ENCODE measurements at places on chromosomes 11 and 22. TPM values are rescaled to one million over a fixed set of nuclear protein-coding genes. Genes with fewer than 3 reads are reported as not detected.
A peak's percentile ranks its signal among the peaks of the same experiment; 100 is the strongest.

GRCh38 chr22:45337536-45337935 is 27.8 kb downstream of the FAM118A start:
- no peak for DNase-seq

GRCh38 chr11:64608046-64608445 is 17.0 kb downstream of the SLC22A12 start:
- peak; percentile 46 for DNase-seq

Gene POU2AF3
- polyA plus RNA-seq, result 4.7 TPM

- no peak for DNase-seq
These were observed 152.2 kb downstream of the SPATA19 start for GRCh38 chr11:133693110-133693509.

DNA sequence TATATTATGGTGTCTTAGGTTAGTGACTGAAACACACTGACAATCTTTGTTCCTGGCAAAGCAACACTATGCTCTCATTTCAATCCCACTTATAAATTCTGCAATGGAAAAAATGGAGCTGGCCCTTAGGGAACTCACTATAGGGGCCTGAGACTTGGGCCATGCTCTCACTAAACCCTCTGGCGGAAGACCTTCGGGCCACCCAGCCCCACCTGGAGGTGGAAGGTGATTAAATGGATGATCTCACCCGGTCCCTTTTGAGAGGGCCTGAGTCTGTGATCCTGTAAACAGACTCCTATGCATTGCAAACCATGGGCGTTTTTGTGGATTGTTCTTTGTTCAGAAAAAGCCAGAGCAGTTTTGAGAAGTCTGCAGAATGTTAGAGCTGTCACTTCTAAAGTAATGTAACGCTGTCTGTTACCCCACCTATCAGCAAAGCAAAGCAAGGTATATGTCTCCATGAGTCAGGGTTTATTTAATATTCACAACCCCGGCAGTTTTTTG is 17.0 kb upstream of the CDON start:
- no peak for DNase-seq

DNA sequence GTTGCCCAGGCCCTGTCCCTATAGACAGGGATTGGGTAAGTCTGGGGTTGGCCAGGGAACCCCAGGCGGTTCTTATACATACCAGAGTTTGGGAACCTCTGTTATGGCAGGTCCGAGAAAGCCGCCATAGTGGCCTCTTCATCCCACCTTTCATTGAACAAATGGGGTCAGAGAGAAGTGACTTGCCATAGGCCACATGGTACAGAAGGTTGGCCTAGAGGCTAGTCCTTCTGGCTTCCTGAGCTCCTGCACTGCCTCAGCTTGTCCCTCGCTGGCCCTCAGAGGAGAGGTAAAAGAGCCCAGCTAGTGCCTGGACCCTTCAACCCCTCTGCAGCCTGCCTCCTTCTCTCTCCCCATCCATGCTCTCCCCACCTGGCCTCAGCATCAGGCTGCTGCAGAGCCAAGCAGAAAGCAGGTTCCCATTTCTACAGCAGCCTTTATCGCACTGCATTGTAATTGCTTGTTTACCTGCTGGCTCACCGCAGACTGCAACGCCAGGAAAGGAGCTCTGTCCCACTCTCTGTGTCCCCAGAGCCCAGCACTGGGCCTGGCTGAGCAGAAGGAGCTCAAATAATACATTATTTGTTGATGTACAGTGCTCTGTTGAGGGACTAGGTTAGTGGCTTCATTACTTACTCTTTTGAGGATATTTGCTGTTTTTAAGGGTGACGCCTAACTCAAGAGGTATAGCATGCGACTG is 103.6 kb downstream of the TRIM29 start:
- no peak for DNase-seq

- no peak for DNase-seq
These were observed 227.3 kb upstream of the ARHGAP42 start for GRCh38 chr11:100459811-100460210.

DNA sequence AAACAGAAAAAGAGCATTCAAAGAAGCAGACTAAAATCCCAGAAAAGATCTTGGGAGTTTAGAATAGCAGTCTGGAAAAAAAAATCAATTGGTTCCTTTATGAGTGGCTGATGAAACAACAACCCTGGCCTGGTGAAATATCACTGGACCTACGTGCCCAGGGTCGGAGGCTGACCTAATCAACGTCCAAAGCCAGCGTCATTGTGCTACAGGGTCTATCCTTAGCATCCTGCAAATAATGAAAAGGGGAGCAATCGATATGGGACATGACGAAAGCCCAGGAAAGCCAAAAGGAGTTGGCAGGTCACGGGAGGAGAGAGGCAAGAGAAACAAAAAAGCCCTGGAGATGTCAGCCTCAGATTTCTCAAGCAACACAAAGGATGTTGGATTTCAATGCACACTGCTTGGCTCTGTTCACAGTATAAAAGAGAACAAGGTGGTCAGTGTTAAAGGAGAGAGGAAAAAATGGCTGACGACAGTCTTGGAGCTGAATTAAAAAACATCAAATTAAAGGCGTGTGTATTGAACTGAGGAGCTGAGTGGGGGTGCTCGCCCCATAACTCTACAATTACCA is 148.8 kb downstream of the BLID start:
- no peak for DNase-seq

DNA sequence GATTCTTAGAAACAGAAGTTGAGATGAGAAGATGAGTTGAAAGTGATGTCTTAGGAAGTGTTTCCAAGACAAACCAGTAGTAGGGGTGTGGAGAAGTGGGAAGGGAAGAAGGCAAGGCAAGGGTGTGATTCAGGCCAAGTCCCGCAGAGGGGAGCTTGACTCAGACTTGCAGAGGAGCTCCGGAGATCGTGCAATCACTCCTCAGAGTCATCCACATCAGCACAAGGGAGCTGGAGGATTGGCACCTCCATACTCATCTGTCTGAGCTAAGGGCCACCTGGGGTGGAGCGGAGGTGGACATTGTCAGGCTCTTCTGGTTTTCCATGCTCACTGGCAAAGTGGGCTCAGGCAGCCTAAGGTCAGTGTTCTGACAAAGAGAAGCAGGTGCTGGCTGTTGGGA is 44.4 kb downstream of the CHRDL2 start:
- no peak for DNase-seq

Gene MS4A6E
- polyA plus RNA-seq, result not detected

DNA sequence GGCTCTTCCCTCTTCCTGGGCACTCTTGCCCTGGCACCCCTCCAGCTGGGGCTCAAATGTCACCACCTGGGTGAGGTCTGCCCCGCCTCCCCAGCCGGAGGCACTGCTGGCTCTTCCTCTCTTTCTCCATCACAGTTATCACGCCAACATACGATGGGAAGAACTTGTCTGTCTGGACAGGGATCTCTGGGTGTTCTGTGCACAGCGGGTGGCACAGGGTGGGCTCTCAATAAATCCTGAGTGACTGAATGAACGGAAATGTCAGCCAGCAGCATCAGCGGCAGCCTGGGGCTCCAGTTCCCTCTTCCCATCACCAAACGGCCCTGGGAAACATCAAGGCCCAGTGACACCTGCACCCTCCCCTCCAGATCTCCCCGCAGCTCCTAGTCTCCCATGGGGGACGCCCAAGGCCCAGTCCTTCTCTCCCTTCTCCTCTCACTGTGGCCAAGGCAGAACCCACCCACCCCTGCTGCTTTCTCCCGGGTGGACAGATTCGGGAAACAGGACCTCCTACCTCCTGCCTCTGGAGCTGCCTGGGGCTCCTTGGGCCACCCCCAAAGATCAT is 440 bp upstream of the SLC25A45 start:
- DNase-seq, result no peak

DNA sequence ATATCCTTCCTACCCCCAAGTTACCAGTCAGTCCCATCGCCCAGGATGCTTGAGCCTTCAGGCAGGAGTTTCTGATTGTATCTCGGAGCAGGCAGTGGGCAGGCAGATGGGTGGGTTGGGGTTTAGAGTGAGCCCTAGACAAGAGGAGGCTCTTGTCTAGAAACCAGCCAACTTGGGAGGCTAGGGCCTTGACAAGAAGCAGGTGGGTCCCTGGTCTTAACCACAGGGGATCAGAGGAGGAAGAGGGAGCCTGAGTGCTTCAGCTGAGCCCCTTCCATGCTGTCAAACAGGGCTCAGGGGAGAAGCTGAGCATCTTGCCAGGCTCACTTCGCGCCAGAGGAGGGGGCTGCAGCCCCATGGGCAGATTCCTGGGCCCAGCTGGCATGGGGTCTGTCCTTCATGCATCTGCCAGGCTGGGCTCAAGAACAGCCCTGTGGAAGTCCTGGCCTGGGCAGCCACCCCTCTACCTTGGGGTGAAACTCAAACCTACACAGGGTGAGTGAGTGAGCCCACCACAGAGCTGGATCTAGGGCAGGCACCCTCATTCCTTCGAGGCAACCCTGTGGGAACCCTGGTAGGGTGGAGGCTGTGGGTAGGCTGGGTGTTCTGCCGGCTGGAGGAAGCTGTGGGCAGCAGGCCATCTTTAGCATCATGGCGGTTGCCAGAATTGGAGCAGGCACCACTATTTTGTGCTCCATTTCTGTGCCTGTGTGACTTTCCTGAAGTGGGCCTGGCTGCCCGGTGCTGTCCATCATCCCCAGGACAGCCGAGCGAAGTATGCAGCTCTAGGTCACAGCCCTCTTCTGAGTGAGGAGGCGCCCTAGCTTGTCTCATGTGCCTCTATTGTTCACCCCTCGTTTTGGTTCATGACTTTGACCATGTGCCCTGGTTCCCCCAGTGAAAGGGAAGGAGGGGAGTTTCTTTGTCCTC is 108.1 kb downstream of the MORC2 start:
- no peak for DNase-seq

GRCh38 chr11:126485986-126486635 is 130.6 kb downstream of the ST3GAL4 start:
- no peak for DNase-seq

DNA sequence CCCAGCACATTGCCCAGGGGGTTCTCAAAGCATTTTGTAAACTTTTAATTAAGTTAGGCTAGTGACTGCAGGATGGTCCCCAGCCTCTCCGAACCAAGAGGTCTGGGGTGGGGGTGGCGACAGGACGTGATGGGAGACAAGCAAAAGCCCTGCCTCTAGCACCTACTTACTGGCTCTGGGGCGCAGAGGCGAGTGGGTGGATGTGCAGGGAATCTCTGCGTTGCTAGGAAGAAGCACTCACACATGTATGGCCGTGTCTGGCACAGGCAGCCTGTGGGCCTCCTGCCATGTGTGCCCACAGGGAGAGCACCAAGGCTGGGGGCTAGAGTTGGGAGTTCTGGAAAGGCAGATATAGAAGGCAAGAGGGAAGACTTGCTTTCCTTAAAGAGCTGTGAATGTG is 6.3 kb downstream of the OPCML start:
- DNase-seq, result no peak

DNA sequence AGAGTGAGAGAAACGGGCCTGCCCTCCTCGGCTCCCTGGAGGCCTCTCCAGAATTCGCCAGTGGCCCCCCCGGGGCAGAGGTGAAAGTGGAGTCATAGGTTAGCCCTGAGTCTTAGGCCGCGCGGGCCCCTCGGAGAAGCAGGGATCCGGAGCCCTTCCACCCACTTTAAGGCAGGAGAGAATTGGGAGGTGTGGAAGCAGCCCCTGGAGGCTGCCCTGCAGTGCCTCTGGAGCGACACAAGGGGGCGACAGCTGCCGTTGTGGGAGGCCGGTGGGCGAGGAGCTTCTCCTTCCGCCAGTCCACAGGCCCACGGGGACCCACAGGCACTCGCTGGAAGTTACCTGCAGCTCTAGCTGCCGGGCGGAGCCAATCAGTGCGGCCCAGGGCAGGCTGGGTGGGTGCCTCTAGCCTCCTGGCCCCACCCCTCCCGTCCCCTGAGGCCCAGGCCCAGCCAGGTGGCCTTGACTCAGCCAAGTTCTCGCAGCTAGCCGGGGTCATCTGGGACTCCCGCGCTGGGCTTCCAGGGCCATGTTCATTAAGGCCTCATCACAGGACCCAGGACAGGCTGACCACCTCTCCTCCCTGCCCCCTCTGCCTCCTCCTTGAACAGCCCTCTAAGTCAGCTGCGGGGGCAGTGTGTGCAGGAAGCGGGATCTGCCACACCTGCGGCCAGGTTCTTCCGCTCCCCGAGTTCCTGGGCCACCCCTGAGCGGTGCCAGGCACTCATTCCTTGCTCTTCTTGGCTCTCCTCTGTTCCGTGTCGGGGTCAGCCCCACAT is 5.0 kb downstream of the DGKZ start:
- no peak for DNase-seq

DNA sequence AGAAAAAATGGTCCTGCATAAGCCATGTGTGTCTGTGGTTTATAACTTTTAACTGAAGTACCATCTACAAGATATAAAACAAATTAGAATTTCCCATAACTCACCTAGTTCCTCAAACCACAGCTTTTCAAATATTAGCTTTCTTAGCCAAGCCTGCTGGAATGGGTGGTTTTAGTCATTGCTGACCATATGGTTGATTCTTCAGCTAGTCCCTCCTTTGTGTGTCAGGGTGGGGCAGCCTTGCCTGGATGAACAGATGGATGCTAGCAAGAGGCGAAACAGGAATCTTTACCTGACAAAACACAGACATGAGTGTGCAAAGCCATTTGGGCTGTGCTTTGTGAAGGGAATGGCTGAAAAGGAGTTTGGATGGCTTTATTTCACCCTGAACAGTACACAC is 6.9 kb upstream of the B3GNT6 start:
- DNase-seq, result no peak

Gene SAA4
- polyA plus RNA-seq, result not detected

DNA sequence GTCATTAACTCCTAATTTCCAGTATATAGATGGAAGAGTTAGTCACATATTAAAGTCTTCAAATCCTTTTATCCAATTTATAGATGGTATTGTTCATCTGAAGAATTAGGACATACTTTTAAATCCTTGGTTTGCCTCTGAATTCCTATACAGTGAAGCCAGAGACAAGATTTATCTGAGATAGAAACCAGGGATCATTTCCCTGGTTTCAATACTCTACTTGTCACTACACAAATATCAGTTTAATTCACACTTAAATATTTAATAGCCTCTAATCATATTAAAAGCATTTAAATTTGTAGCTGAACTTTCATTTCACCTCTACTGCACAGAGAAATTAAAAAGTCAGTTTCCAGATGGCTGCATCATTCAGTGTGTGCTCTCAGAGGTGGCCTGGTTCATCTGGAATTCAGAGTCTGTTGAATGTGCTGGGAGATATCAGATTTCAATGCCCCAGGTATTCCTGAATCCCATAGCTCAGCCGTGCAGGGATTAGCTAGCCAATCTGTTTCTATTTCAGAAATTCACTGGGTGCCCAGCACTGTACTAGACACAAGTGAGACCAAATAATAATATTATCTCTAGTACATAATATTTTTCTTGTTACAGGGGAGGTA is 344.3 kb downstream of the AASDHPPT start:
- no peak for DNase-seq

- DNase-seq, result peak; percentile 93
These were observed 62.0 kb downstream of the PAK1 start for GRCh38 chr11:77411717-77412441.

GRCh38 chr11:66325263-66325671 is 8.4 kb upstream of the CD248 start:
- no peak for DNase-seq

DNA sequence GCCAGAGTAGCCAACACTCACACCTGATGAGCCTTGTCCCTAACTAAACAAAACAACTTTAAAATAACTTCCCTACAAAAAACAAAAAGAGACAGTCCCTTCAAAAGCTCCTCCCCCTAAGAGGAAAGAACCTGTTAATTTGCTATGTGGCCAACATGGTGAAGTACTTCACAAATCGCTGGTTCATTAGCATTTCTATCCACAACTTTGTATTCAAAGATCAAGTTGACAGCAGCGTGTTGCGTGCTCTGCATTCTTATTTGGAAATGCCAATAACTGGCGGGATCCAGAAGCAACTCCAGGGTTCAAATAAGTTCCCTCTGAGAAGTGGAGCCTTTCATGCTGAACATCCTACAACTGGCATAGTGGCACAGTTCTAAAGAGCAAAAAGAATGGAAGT is 48.6 kb downstream of the CADM1 start:
- DNase-seq, result no peak

Measured in hindlimb muscle (tissue), 1 donor.